ENCODE measurements at places on chromosomes 16 and 17.

- no peak for DNase-seq
These were observed 17.0 kb downstream of the CHD9 start for GRCh38 chr16:53071748-53072301.

- no peak for DNase-seq
These were observed 233.9 kb downstream of the ZNF423 start for GRCh38 chr16:49622084-49622390.

GRCh38 chr16:28101533-28101890, 38.0 kb upstream of the GSG1L start:
- DNase-seq = no peak

GRCh38 chr16:28873543-28874201, 4.6 kb upstream of the ATP2A1 start:
- DNase-seq = peak; percentile 30

- no peak for DNase-seq
These were observed 685 bp upstream of the MPG start for GRCh38 chr16:77273-77806.

DNA sequence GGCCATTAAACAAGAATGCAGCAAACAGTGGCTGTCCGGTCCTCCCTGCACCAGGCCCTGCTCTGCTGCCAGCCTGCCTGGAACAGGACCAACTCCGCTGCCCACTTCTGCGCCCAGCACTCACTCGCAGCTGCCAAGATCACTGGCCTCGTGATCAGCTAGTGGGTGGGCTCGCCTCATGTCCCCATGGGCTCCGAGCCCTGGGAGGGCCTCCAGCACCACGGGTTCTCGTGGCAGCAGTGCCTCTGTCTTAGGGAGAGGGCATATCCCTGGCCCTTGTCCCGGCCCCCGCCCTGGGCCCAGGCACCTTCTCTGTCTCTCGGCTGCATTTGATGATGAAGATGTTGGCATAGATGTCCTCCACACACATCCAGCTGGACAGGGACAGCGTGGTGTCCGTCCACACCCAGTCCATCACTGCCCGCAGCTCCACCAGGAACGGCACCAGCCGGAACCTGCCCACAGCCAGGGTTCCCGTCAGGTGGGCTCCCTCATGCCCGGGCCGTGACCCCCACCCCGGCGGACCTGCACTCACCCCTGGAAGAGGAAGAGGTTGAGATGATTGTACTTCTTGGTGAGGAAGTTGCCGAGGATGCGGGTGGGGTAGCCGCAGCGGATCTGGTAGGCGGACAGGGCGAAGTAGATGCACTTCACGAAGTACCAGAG, 13.1 kb downstream of the CTU2 start:
- no peak for DNase-seq

DNA sequence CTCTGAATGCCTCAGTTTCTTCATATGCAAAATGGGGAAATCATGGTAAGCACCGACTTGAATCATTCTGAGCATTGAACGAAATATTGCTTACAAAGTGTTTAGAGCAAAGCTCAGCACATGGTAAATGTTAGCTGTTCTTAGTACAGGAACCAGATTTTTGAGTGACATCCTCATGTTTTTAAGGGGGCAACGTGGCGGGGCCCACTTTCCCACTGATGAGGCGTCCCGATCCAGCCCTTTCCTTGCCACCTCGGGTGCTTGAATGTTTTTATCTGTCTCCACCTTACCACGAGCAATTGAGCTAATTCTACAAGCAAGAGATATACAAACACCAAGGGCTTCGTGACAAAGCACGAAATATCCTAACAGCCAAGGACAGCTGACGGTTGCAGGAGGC, 49.9 kb downstream of the ELAC2 start:
- no peak for DNase-seq

DNA sequence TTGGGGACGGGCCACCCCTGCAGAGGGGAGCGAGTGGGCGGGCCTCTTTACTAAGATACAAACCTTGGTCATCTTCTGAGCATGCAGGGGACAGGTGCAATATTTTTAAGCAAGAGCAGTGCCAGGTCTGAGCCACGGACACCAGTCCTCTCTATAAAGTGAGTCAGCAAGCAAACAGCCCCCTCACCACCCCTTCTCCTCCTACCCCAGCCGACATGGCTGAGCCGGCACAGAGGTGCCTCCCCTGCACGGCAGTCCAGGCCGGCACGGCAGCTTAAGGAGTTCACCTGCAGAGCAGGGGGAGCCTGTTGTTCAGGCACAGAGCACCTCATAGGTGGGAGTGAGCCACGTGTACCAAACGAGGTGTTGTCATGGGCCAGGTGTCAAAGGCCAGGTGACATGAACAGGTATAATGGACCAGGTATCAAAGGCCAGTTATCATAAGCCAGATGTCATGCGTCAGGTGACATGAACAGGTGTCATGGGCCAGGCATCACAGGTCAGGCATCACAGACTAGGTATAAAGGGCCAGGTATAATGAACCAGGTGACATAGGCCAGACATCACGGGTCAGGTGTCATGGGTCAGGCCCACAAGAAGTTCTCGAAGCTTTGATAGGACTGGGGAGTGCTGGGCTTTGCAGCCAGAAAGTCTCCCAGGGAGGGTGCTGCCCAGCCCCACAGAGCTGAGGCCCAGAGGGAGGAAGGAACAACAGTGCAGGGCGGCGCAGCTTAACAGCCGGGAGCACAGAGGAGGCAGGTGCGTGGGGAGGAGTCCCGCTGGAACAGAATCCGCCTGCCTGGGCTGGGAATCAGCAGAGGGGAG, 42.6 kb upstream of the ZNF469 start:
- no peak for DNase-seq

GRCh38 chr16:69706256-69706974, 19.9 kb downstream of the NQO1 start:
- DNase-seq = no peak

- DNase-seq = no peak
These were observed 78.1 kb downstream of the OR1D5 start for GRCh38 chr17:2985318-2985717.

- no peak for DNase-seq
These were observed 670.1 kb upstream of the C16orf82 start for GRCh38 chr16:26396511-26397235.

- no peak for DNase-seq
These were observed 101.7 kb upstream of the GPR139 start for GRCh38 chr16:20175358-20175757.

DNA sequence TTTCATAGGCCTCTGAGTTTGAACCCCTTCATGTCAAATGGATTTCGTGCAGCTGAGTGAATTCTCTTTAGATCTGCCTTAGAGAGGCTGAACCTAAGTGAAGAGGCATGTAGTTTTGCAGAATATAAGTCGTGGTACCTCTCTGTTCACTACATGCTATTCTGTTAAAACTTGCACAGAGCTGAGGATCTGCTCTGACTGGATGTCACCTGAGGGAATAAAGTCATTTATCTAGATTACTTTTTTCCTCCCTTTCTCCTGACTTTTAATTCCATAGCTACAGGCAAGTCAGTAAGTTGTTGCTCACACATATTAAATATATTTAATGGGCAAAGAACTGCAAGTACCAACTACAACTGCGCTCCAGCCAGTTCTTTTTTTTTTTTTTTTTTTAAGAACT, 64.7 kb downstream of the WNT3 start:
- DNase-seq = no peak

DNA sequence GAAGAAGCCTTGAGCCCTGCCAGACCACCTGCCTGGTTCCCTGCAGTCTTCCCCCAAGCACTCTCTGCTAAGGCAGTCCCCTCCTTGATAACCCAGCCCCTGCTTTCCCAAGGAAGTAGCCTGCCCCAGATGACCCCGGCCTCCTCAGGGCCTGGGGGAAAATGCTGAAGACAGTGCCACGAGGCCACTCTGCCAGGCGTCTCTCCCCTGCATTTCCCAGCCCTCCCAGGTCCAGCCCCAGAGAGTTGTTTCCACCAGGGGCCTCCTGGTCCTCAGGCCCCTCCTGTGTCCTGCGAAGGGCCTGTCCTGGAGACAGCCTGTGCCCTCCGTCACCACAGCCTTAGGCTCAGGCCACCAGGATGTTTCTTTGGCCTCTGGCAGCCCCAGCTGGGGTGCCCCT, 96.4 kb downstream of the CCDC182 start:
- DNase-seq = no peak

DNA sequence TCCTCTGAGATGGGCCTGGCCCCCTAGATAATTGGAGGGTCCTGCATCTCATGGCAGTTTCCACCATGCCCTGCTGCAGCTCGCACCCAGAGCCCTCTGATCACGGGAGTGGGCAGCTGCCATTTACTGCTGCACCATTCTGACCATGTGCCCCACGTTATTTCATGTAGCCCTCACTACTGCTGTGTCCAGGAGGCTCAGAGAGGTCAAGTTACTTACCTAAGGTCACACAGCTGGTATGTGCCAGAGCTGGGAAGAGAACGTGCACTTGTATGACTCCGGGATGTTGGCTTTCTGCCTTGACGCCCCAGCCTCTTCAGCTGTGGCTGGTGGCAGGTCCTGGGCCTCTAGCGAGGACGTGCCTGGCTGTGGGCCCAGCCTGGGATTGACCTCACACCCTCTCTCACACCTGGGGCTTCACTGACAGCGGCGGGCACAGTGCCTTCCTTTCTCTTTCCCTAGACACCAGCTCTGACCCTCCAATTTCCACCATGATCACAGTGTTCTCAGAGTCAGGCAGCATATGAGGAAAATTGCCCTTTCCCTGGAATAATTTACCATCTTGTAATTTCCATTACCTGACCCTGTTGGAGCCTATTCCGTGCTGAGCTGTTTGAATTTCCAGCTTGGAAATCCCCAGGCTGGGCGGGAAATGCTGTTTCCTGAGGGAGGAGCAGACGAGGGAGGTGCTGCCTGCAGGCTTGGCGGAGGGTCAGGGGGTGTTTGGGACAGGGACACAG, 18.5 kb upstream of the DOC2B start:
- DNase-seq = no peak

DNA sequence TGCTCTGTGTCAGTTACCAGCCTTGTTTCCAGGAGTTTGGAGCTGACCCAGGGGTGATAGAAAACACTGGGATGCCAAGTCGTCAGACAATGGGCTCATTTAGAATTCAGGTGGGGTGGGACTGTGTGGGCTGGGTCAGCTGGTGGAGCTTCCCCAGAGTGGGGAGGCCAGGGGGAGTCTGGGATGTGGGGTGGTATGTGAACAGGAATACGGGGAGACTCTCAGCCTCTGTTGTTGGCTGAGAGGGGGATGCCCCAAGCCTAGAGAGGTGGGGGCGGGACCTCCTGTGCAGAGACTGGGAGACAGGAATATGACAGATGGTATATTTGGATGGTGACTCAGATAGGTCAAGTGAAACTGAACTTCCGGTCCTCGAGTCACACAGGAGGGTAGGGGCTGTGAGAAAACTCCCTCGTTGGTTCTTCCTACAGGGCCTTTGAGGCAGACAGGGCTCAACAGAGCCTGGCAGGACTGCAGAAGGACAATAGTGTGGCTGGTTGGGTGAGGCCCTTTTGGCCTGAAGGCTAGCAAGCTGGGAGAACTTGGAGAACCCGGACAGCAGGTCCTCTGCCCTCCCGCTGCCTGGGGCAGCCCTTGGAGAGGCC, 23.7 kb downstream of the CDH1 start:
- no peak for DNase-seq

GRCh38 chr17:82127704-82128103, 29.7 kb upstream of the FASN start:
- DNase-seq = no peak

- DNase-seq = no peak
These were observed 167.4 kb downstream of the PITPNC1 start for GRCh38 chr17:67544364-67544955.

- no peak for DNase-seq
These were observed 9.8 kb upstream of the NAT9 start for GRCh38 chr17:74785981-74786360.

GRCh38 chr17:83200231-83200699, 120.9 kb downstream of the METRNL start:
- DNase-seq = peak; percentile 21

DNA sequence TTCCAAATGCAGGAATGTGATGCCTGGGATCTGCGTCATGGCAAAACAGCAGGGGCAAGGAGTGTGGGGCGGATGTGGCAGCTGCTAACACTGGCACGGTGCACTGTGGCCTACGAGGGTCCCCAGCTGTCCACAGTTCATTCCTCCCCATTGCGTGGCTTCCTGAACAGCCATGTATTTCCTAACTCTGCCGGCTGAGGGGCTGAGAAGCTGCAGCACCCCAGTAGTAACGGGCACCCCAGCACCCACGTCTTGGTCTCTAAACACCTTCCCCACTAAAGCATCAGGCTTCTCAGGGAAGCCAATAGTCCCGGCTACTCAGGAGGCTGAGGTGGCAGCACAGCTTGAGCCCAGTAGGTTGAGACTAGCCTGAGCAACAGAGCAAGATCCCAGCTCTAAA, 47.6 kb downstream of the LMF1 start:
- no peak for DNase-seq

- DNase-seq = no peak
These were observed 71.5 kb upstream of the KSR1 start for GRCh38 chr17:27384726-27385125.

DNA sequence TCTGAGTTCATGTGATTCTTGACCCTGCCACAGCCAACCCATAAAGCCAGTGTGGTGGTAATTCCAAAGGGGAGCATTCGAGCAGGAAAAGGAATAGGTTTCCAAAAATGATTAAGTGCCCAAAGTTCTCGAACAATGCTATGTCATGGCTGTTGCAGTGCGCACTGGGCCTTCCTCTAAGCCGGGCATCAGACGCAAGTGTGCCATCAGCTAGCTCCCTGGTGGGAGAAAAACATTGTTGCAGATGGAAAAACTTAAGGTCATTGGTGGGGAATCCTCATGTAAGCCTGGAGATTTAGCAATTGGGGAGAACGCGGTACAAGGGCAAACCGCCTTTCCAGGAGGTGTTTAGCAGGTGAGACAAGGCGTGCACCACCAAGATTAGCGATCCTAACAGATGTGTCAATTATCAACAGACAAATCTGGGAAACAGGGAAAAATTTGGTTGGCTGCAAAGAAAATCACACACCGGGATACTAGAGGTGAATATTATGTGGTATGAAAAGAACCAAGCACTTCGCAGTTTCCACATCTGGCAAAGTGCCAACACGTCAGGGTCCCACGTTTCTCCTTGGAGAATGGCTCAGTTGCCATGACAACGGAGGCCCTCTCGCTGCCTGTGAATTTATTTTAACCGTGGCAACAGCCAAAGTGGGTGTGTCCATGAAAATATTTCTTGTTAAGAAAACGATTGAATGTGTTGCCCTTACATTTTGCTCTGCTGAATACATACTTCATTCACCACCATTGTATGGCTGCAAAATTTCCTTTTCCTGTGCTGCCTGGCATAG, 118.5 kb upstream of the CACNG5 start:
- no peak for DNase-seq

DNA sequence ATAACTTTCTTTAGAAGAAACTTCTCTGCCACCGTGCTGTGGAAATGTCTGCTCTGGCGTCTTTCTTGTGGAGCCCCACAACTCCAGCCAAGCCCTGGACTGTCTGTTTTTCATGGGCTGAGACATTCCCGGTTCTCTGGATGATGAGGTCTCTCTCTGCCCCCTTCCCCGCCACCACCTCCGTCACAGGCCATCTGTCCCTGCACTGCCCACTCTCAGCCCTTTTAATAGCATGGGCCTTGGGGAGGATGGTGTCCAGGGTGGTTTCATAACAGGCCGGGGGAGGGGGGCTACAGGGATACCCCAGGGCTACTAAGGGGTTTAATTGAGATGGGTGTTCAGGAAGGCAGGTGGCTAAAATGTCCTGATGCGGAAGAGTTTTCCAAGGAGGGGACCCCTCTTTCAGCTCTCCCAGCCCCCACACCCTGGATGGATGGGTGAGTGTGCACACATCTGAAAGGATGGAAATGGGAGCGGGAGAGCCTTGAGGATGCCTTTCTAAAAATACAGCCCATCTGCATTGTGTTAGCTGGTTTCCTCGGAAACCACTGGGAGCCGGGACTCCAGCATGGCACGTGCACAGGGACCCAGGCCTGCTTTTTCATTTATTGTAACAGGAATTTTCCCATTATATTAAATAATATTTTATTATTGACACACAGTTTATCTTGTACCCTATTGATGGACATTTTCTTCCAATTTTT, 14.6 kb upstream of the NDRG4 start:
- no peak for DNase-seq
